ENCODE measurements at places on chromosomes 5 and 9. TPM values are rescaled to one million over a fixed set of nuclear protein-coding genes. Genes with fewer than 3 reads are reported as not detected.

DNA sequence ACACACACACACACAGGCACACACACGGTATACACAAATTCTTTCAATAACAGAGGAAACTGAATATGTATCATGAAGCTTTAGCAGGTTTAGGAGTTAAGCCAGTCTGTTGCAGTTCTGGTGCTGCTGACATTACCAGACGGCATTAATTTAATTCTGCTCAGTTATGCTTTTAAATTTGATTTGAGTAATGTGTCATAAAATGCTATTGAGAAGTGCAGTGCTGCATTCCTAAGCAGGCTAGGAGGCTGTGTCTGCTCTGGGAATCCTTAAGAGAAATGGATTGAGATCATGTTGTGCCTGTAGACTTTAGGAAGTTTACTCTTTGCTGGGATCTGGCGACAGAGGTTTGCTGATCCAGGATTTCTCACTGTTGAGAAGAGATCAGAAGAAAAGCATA lies 733.8 kb downstream of the BRINP1 start:
- DNase-seq: no peak

- no peak for DNase-seq
Observed at GRCh38 chr5:94057655-94058054, 316.3 kb upstream of the POU5F2 start.

- peak; percentile 31 for DNase-seq
Observed at GRCh38 chr9:126885131-126885641, 24.7 kb downstream of the ZBTB34 start.

DNA sequence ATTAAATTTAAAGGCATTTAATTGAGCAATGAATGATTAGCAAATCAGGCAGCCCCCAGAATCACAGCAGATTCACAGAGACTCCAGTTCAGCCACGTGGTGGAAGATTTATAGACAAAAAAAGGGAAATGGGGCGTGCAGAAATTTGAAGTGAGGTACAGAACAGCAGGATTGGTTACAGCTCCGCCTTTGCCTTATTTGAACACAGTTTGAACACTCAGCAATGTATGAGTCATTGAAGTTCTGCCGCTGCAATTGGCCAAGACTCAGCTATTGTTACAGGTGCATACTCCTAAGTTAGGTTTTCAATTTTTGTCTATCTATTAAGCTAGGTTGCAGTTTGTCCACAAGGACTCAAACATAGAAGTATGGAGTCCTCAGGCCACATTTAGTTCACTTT lies 157.7 kb upstream of the SLC12A2 start:
- DNase-seq: no peak

DNA sequence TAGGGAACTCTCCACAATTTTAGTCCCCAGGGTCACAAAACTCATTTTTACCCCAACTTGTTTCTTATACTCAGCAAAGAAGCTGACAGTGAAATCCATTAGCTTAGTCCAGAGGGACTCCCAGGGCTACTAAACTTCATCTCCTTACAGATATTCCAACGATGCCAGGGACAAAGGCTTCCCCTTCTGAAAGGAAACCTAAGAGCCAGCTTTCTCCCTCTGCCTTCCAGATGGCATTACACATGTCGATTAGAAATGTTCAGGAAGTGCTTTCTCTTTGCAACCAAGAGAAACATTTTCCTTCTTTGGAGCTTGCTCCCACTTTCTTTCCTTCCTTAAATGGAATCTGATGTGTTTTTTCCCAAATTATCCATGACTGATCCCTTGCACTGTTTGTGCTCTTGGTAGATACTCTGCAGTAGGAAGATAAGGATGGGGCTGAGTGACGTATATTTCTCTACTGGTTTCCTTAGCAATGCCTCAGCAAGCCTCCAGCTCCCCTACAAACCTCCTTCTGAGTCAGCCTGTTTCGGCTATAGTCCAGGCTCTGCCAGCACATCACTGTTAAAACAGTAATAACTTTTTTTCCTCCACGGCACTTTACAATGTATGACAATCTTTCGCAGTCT lies 43.0 kb upstream of the HTR4 start:
- no peak for DNase-seq

DNA sequence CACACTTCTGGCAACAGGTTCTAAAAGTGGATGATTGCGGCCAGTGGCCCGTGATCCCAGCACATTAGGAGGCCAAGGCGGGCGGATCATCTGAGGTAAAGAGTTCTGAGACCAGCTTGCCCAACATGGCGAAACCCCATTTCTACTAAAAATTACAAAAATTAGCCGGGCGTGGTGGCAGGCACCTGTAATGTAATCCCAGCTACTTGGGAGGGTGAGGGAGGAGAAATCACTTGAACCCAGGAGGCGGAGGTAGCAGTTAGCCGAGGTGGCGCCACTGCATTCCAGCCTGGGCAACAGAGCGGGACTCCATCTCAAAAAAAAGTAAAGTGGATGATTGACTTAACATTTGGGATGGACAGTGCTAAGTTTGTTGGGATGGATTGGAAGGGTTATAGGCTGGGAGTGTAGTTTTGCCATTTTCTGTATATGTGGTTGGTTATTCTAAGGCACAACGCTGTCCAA lies 3.4 kb downstream of the MATR3 start:
- no peak for DNase-seq

DNA sequence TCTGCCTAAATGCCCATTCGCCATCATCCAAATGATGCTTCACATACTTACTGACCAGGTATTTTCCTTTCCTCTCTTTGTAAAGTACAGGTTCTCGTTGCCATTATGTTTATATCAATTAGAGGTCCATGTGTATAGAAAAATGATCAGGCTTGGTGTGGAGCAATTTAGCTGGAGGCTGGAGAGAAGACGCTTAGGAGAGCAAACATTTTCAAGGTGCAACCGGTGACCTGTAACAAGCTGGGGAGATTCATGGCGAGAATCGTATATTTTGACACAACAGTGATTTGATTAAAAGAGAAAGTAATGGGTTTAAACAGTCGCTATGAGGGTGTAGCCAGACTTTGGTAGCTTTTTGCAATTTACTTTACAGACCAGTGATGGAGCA lies 170.9 kb upstream of the TBCA start:
- no peak for DNase-seq

DNA sequence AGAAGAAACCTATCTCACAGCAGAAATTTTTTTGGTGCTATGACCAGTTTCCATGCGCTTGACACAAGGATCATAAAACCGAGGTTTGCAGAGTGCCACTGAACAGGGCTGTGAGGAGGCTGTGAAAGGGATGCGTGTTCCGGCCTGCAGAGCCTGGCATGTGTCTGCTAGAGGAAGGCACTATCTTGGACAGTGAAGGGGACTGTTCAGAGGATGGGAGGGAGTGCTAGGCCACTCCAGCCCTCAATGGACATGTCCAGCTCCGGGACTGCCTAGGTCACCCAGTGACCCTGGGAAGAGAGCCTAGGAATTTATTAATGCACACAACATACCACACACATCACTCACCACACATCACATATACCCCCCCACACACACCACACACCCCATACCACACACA lies 275.9 kb downstream of the GADD45G start:
- no peak for DNase-seq

DNA sequence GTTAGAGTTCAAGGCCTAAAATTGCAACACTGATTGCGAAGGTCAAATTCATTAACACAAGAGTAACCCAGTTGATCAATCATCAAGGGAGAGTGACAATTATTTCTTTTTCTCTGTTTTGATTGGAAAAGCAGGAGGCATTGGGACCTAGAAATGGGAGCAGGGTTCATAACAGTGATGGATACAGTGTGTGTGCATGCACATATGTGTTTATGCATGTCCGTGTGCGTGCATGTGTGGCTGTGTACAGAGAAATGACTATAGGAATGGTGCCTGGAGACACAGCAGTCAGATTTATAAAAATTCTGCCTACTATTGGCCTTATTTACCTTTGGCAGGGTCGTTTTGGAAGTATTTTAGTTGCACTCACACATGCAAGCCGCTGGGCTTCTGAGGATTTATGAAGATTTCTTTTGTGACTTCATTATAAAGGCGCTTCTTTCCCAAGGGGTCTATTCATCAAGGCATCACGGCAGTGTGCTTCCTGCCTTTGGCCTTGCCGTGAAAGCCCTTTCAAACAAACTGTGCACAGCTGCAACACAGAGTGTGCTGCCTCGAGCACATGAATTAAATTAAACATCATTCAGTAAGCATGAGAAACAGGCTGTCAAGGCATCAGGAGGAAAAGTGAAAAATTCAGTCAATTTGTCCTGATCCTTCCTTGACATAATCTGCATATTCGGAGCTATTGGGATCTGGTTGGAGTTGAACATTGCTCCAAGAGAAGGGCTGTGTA lies 122.8 kb upstream of the PUM3 start:
- DNase-seq: no peak

HTR1A gene
- not detected for total RNA-seq

DEPDC1B gene
- 38.6 TPM for total RNA-seq

C9orf153 gene
- not detected for total RNA-seq

SH3RF2 gene
- 16.3 TPM for total RNA-seq

MYMK gene
- not detected for total RNA-seq

TRIO gene
- 109 TPM for total RNA-seq
